Gastrocnemius medialis (tissue), 4 donors: ENCODE measurements at places on chromosomes 7 and 10. TPM values are rescaled to one million over a fixed set of nuclear protein-coding genes. Genes with fewer than 3 reads are reported as not detected.

- no peaks in the 10 kb centered on the region for H3K4me1 ChIP-seq
- no peak for DNase-seq
- no peak overlapping the region for H3K4me3 ChIP-seq
- H3K27ac ChIP-seq: no peak overlapping the region
- no peaks in the 10 kb centered on the region for H3K36me3 ChIP-seq
- no peaks in the 10 kb centered on the region for H3K27me3 ChIP-seq
Measured at GRCh38 chr10:34206078-34206934, 608.8 kb downstream of the PARD3 start.

DNA sequence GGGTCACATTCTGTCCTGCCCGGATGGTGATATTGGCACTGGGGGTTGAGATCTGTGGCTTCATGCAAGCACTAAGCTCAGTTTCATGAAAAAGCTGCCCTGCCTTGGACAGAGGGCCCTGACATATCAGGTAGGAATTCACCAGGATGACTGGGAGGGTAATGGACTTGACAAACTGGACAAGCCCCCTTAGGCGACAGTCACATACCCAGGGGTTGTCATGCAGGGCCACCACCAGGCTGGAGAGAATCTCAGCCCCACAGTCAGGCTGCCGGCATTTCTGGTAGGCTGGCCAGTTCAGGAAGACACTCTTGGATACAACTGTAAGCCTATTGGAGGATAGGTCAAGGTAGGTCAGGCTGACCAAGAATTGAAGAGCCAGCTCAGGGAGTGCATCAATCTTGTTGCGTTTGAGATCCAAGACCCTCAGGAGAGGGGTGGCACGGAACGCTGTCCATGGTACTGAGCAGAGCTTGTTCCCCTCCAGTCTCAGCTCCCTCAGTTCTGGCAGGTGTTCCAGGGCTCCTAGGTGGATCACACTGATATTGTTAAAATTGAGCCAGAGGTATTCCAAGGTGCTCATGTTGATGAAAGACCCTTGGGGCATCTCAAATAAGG is 824 bp downstream of the LRIT2 start:
- H3K27me3 ChIP-seq: no peaks in the 10 kb centered on the region
- no peak overlapping the region for H3K4me3 ChIP-seq
- no peak overlapping the region for H3K27ac ChIP-seq
- DNase-seq: no peak
- H3K4me1 ChIP-seq: no peaks in the 10 kb centered on the region

Gene EPHA1
- total RNA-seq: not detected

Gene PNLIPRP3
- total RNA-seq: not detected

Gene ALKBH4
- 9.3 TPM for total RNA-seq
